ENCODE measurements at places on chromosomes 13 and 19. TPM values are rescaled to one million over a fixed set of nuclear protein-coding genes. Genes with fewer than 3 reads are reported as not detected.
A peak's percentile ranks its signal among the peaks of the same experiment; 100 is the strongest.

- no peak for DNase-seq
Observed at GRCh38 chr19:51980116-51980736, 6.4 kb downstream of the ZNF350 start.

- no peak for DNase-seq
Observed at GRCh38 chr19:33343301-33343700, 30.2 kb upstream of the CEBPG start.

DNA sequence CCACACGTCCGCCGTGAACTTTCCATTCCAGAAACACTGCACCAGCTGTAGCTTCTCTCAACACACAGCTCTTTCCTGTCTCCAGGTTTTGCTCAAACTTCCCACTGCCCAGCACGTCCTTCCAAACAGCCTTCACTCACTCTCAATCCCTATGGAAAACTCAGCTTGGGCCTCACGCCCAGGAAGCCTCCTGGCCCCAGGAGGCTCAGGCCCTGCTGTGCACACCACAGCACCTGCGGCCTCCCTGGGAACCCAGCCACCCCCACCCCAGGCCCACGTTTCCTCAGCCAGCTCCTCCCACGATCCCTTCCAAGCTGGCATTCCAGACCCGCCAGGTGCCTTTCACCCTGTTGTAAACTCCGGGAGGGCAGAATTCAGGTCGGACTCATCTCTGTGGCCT, 35.2 kb downstream of the C13orf46 start:
- no peak for DNase-seq

DNA sequence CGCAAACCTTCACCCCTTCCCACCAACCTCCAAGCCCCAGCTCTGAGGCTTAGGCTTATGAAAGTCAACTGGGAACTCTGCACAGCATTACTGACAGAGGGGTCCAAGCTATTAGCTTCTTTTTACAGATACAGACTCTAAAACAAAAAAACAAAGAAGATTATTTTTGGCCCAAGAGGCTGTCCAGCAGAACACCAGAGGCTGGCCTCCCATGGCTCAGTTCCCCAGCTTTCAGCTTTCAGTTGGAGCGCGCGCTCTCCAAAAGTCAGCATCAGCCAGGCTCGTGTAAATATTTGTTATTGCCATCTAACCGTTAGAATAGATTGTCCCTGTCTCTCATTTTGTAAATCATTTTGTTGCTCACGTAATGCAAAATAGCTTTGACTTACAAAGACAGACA, 58.4 kb downstream of the ZIC5 start:
- no peak for DNase-seq

DNA sequence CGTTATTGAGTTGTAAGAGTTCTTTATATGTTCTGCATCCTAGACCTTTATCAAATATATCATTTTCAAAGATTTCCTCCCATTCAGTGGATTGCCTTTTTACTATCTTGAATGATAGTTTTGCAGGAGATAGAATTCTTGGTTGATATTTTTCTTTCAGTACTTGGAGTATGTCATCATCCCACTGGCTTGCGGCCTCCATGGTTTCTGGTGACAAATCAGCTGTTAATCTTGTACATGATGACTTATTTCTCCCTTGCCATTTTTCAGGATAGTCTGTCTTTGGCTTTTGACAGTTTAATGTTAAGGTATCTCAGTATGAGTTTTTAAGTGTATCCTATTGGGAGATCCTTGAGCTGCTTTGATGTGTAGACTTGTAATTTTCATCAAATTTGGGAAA, 8.5 kb downstream of the ZNF557 start:
- no peak for DNase-seq

GRCh38 chr13:24127116-24127631, 33.3 kb upstream of the SPATA13 start:
- DNase-seq, result no peak

- DNase-seq, result no peak
Observed at GRCh38 chr19:44955505-44956439, 592 bp downstream of the CLPTM1 start.

DNA sequence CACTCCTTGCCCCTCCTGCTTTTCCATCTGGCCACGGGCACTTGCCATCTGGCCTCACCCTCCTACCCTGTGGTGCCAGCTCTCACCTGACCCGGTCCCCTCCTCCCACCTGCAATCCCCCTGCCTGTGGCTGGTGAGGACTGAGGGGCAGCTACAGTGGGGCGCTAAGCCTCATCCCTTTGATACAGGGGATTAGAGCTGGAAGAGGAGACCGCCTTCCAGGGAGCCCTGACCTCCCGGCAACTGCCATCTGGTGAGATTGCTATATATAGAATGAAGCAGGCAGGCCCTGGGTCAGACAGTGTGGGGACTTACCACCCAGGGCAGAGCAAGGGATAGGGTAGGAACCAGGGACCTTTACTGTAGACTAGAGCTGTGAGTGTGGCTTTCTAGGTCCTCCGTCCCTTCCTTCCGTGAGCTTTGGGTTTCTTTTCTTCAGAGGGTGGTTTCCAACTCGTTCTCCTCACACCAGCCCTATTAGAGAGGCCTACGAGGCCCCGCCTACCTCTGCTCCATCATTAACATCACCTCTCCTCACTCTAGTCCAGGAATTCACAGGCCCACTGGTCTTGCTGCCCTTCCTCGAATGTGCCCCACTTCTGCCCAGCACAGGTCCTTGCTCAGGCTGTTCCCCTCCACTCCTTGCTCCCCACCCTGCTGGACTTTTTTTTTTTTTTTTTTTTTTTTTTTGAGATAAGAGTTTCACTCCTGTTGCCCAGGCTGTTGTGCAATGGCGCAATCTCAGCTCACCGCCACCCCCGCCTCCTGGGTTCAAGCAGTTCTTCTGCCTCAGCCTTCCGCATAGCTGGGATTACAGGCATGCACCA, 7.7 kb downstream of the KASH5 start:
- DNase-seq, result no peak

- no peak for DNase-seq
Observed at GRCh38 chr19:28292822-28293500, 920.0 kb downstream of the UQCRFS1 start.

DNA sequence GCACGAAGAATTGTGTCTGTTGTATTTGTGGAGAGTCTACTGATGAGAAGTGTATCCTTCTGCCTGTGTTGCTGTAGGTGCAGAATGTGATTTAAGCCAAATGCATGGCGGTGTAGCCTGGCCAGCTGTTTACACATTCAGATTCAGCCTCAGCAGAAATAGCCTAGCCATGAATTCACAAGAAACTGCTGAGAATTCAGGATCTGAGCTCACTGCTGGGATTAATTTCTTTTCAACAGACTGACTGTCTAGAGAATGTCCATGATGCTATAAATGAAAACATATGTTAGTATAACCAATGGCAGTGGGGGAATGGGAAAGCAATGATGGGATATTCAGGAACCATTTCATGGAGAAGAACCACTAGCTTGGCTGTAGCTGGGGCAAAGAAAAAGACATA, 77.4 kb upstream of the RNF113B start:
- peak; percentile 57 for DNase-seq

DNA sequence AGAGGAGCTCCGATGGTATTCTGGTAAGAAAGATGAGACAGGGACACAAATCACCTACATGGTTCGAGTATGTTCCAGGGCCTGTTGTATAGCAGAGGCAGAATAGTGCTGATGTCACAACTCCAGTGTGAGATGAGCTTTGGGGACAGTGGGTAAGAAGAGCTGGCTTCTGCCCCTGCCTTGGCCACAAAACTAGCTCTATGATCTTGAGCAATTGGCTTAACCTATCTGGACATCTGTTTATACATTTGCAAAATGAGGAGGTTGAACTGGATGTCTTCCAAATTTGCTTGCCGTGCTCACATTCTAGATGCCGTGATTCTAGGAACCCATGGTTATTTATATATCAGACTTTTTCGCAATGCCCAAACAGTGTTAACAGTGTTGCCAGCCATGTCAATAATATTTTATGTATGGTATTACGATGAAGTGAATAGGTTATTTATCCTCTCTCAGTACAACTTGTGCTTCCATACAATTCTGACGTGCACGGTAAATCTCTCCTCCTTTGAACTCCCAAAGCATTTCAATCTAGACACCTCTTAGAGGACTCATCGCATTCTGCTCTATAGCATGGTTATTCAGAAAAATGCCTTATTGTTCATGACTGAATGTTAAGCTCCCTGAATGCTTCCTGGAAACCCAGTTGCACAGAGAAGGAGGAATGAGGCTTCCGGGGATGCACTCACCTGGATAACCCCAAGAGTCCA, 316.0 kb downstream of the FOXO1 start:
- no peak for DNase-seq

GRCh38 chr13:51957377-51958216, 53.7 kb downstream of the ATP7B start:
- no peak for DNase-seq

DNA sequence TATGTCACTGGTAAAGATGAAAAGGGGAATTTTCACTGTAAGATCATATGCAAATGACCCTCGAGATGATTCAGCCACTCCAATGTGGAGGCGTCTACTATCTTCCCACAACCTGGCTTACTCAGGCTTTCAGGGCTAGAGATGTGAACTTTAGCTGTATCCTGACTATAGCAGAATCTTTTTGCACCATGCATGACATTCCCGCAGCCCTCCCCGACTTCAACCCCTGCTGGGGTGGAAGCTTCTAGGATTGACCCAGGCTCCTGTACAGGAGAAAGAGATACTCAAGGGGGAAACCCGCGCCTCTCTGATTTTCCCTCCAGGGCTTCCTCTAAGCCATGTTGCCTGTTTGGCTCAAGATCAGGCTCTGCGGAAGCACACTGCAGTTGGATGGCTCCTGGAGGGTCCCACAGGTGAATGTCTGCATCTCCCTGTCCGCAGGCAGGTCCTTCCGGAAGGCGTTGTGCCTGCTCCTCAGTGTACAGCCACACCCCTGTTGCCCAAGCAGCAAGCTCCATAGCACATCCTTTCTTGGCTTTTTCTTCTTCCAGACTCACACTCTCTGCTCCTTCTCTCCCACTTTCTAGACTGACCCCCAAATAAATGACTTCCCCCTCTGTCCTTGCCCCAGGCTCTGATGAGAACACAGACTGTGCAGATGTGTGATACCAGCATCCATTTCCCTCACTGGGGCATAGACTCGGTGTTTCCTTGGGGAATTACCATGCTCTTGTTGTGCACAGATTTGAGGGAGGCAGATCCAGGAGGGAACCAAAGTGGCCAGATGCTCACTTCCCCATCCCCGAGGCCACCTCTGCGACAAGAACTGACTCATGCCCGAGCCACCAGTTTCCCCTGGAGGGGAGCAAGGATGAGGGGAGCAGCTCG, 29.1 kb upstream of the POP4 start:
- DNase-seq, result peak; percentile 18

DNA sequence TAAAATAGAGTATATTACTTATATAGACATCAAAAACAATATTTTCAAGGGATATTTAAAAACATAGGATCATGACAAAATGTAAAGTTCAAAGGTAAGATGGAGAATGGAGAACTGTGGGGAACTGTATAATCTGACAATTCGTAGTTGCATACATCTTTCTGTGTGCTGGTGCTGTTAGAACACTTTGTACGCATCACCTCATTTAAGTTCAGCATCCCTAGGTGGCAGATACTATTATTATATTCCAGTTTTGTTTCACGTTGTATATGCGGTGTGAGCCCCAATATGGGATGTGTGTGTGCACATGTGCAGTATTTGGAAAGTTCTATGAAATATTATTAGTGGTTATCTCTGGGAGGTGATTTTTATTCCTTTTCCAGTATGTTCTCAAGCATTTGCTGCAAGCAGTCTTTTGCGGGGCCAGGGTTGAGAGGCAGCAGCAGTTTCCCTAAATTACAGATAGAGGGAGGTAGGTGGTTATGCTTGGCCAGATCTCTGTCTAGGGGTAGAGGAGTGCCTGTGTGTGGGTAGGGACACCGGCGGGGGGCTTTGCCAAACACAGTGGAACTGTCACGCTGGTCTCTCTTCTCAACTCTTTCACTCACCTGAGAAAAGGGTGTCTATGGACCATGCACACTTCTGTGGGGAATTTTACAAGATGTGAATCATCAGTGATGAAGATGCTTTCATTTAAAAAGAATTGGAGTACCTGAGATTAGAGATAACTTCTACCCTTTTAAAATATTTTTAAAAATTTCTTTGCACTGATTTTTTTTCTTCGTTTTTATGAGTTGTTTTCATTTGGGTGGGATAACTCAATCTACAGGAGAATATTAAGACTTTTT, 55.6 kb upstream of the ALOX5AP start:
- no peak for DNase-seq

DNA sequence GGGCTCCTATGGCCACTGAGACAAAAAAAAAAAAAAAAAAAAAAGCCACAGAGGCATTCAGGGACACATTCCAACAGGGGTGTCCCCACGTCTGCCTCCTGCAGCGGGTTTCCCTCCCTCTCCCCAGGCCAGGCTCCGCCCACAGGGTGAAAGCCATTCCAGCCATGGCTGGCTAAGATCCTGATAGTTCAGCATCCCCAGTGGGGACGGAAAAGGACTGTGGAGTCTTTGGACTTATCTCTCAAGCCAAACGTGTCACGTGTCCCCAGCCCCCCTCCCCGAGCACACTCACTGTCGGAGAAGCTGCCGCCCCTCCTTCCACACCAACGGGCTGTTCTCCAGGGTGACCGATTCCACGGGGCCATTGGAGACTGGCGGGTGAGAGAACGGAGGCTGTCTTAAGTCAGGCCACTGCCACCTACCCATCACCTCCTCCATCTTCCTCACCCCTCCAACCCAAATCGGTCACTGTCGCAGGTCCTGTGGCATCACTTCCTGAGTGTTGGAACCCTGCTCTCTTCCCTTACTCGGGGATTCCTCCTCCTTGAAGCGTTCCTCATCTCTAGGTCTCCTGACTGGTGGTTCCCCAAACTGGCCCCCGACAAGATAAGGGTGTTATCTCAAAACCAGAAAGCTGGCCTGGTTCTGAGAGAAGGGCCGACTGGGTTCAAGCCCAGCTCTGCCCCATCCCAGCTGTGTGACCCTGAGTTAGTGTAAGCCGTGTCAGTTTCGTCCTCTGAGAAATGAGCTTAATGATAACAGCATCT, 9.1 kb upstream of the FKRP start:
- no peak for DNase-seq

DPF1 gene
- total RNA-seq, result 4.5 TPM

ATXN8OS gene
- total RNA-seq, result not detected

ITGBL1 gene
- 0.22 TPM for total RNA-seq

PTH2 gene
- total RNA-seq, result not detected

SBK3 gene
- total RNA-seq, result 0.91 TPM

Data from astrocyte (in vitro differentiated cells and primary cell).